H1 (cell line): ENCODE measurements at places on chromosomes 16 and 17. TPM values are rescaled to one million over a fixed set of nuclear protein-coding genes. Genes with fewer than 3 reads are reported as not detected.

CD79B gene
- total RNA-seq, result 1.5 and 2.2 TPM in 2 replicates

VASN gene
- total RNA-seq, result 9.6 and 10.1 TPM in 2 replicates

TBC1D3C gene
- total RNA-seq, result not detected in 2 replicates

CD68 gene
- 0.31 TPM in 1 of 2 replicates, not detected in the other for total RNA-seq

TEDC2 gene
- 54.2 and 54.6 TPM in 2 replicates for total RNA-seq

CNOT1 gene
- 306 and 309 TPM in 2 replicates for total RNA-seq

TRPV3 gene
- total RNA-seq, result 0.40 and 0.56 TPM in 2 replicates

TMEM238L gene
- not detected in 2 replicates for total RNA-seq

OR1F1 gene
- total RNA-seq, result 0.48 and 0.52 TPM in 2 replicates

PLLP gene
- 2.3 and 2.9 TPM in 2 replicates for total RNA-seq

PTGES3L gene
- 2.2 and 3.0 TPM in 2 replicates for total RNA-seq

FSCN2 gene
- total RNA-seq, result 0.30 TPM in 1 of 2 replicates, not detected in the other

HOXB1 gene
- not detected in 2 replicates for total RNA-seq

NHLRC4 gene
- total RNA-seq, result 0.75 and 0.76 TPM in 2 replicates

CTRB2 gene
- not detected in 2 replicates for total RNA-seq

ALOX12 gene
- 1.4 and 2.0 TPM in 2 replicates for total RNA-seq

NOS2 gene
- 1.8 and 1.9 TPM in 2 replicates for total RNA-seq

NPIPB6 gene
- total RNA-seq, result 1.9 TPM in 2 replicates

TMEM100 gene
- 0.48 and 1.1 TPM in 2 replicates for total RNA-seq

SLC16A6 gene
- total RNA-seq, result 0.08 and 0.22 TPM in 2 replicates

GRAPL gene
- not detected in 2 replicates for total RNA-seq

IGSF6 gene
- total RNA-seq, result not detected in 2 replicates

HCRT gene
- not detected in 2 replicates for total RNA-seq

KCNH6 gene
- total RNA-seq, result 1.8 TPM in 2 replicates

TRIM65 gene
- 47.7 and 48.6 TPM in 2 replicates for total RNA-seq

DHX38 gene
- total RNA-seq, result 53.5 and 58.3 TPM in 2 replicates

SYNGR3 gene
- total RNA-seq, result 36.2 and 38.8 TPM in 2 replicates

SLC38A8 gene
- not detected in 2 replicates for total RNA-seq

OR2C1 gene
- not detected in 2 replicates for total RNA-seq

KLHL10 gene
- 0.19 TPM in 1 of 2 replicates, not detected in the other for total RNA-seq

ZG16 gene
- total RNA-seq, result not detected in 2 replicates

ICAM2 gene
- total RNA-seq, result 0.45 TPM in 1 of 2 replicates, not detected in the other

GINS2 gene
- 51.4 and 59.1 TPM in 2 replicates for total RNA-seq

CALCOCO2 gene
- total RNA-seq, result 27.7 and 31.8 TPM in 2 replicates

KRTAP1-5 gene
- total RNA-seq, result not detected in 2 replicates

SLC52A1 gene
- total RNA-seq, result 0.61 and 0.63 TPM in 2 replicates

MRPL58 gene
- total RNA-seq, result 48.5 and 49.1 TPM in 2 replicates

RGS9 gene
- total RNA-seq, result 14.3 and 20.5 TPM in 2 replicates

NOXO1 gene
- 2.5 and 3.3 TPM in 2 replicates for total RNA-seq

GRAP gene
- total RNA-seq, result 0.24 and 0.29 TPM in 2 replicates

PARN gene
- 40.8 and 44.6 TPM in 2 replicates for total RNA-seq

FOXF1 gene
- not detected in 2 replicates for total RNA-seq

STAC2 gene
- total RNA-seq, result 5.4 and 6.0 TPM in 2 replicates

HSD17B2 gene
- not detected in 2 replicates for total RNA-seq

RBL2 gene
- total RNA-seq, result 22.1 and 23.9 TPM in 2 replicates

TBC1D3I gene
- total RNA-seq, result 0.46 TPM in 1 of 2 replicates, not detected in the other

CCL2 gene
- 3.1 and 3.7 TPM in 2 replicates for total RNA-seq

UBN1 gene
- total RNA-seq, result 37.0 and 37.6 TPM in 2 replicates

QRICH2 gene
- total RNA-seq, result 2.8 and 3.2 TPM in 2 replicates

MT4 gene
- total RNA-seq, result not detected in 2 replicates

RTN4RL1 gene
- 0.11 TPM in 1 of 2 replicates, not detected in the other for total RNA-seq

SP2 gene
- 11.0 and 13.8 TPM in 2 replicates for total RNA-seq

CARD14 gene
- not detected in 2 replicates for total RNA-seq

LUC7L gene
- 121 and 129 TPM in 2 replicates for total RNA-seq
